ENCODE measurements at places on chromosomes 2 and 18. TPM values are rescaled to one million over a fixed set of nuclear protein-coding genes. Genes with fewer than 3 reads are reported as not detected.

- no peaks in the 10 kb centered on the region for H3K36me3 ChIP-seq
- no peak overlapping the region for H3K4me3 ChIP-seq
- H3K27me3 ChIP-seq: peaks cover 2% of the 10 kb centered on the region
- peaks cover 2% of the 10 kb centered on the region for H3K4me1 ChIP-seq
These were observed 104.5 kb downstream of the SNTG2 start for GRCh38 chr2:1055014-1055595.

- no peaks in the 10 kb centered on the region for H3K27me3 ChIP-seq
- no peaks in the 10 kb centered on the region for H3K36me3 ChIP-seq
- no peak overlapping the region for H3K4me3 ChIP-seq
- H3K4me1 ChIP-seq: no peaks in the 10 kb centered on the region
- H3K27ac ChIP-seq: no peak overlapping the region
These were observed 106.0 kb downstream of the CYP26B1 start for GRCh38 chr2:72041638-72042111.

DNA sequence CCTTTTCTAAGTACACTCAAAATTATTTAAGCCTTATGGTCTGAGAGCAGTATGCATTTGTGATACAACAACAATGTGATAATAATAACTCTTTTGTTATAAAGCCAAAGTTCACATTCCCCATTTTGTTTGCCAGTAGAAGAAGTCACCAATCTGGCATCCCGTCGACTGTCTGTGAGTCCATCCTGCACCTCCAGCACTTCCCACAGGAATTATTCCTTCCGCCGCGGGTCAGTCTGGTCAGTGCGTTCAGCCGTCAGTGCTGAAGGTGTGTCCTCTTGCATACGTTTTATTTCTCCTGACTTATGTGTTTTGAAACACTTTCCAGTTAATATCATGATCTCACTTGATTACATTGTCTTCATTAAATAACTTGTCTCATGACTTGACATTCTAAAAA lies 80.3 kb upstream of the RPE start:
- H3K4me3 ChIP-seq: no peak overlapping the region
- no peaks in the 10 kb centered on the region for H3K27me3 ChIP-seq
- no peak for DNase-seq
- H3K4me1 ChIP-seq: no peaks in the 10 kb centered on the region

Gene CWC22
- 20.6 TPM for total RNA-seq

Gene KCNF1
- not detected for total RNA-seq
